ENCODE measurements at places on chromosomes 3 and 15.

GRCh38 chr3:58158442-58159153, 52.2 kb downstream of the DNASE1L3 start:
- DNase-seq, result no peak

GRCh38 chr3:123385981-123386380, 62.9 kb downstream of the ADCY5 start:
- no peak for DNase-seq

DNA sequence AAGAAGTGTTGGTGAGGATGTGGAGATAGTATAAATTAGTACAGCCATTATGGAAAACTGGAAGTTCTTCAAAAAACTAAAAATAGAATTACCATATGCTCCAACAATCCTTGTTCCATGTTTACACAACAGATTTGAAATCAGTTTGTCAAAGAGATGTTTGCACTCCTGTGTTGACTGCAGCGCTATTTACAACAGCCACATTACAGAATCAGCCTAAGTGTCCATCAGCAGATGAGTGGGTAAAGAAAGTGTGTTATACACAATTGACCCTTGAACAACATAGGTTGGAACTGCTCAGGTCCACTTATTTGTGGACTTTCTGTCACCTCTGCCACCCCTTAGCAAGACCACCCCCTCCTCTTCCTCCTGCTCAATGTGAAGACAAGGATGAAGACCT, 34.7 kb downstream of the LMLN start:
- DNase-seq, result no peak

- DNase-seq, result no peak
These were observed 13.2 kb downstream of the C3orf22 start for GRCh38 chr3:126545544-126545943.

- no peak for DNase-seq
These were observed 236.6 kb upstream of the CTDSPL start for GRCh38 chr3:37625051-37625450.

Data from omental fat pad (tissue), 4 donors.